IPS DF 6.9 (cell line): ENCODE measurements at places on chromosomes 16 and 17.

GRCh38 chr17:78541488-78542206, 35.5 kb downstream of the DNAH17 start:
- DNase-seq = no peak

DNA sequence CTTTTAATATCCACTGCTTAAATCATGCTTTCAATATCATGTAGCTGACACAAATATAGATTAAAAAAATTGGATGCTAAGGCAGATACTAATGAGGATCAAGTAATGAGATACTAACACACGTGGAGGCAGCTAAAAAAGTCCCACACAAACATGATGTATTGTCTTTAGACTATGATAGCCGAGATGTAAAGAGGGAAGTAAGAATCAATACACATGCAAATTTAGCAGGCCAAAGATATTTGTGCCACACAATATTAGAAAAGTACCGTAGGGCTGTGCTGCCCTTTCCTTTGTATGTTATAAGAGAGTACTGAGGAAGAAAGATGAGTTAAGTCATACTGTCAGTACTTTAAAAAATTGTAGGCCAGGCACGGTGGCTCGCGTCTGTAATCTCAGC, 51.4 kb upstream of the STAC2 start:
- DNase-seq = no peak

- DNase-seq = no peak
Observed at GRCh38 chr16:75810342-75810741, 84.1 kb upstream of the CPHXL start.

DNA sequence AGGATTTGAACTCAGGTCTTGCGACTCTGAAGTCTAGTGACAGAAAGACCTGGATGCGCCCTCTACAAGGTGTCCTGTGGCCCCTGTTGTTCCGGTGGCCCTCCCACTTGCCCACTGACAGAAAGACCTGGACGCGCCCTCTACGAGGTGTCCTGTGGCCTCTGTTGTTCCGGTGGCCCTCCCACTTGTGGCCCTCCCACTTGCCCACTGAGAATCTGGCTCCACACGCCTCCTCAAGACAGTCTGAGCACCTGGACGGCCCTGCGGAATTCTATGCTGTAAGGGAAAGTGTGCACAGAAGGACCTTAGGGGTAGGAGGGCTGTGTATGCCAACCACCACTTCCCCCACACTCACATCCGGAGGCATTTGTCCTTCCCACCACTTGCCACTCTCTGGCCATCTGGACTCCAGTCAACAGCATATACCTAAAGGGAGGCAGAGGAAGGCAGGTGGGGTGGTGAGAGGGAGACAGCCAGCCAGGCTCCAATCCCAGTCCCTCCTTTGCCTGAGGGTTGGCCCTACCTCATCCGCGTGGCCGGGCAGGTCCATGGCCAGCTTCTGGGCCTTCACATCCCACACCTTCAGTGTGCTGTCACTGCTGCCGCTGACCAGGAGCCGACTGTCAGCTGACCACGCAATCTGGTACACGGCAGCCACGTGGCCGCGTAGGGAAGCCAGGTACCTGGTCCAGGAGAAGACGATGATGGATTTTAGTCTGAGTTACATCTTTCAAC, 9.1 kb downstream of the NLE1 start:
- DNase-seq = no peak
